ENCODE measurements at places on chromosomes 16 and 17.

DNA sequence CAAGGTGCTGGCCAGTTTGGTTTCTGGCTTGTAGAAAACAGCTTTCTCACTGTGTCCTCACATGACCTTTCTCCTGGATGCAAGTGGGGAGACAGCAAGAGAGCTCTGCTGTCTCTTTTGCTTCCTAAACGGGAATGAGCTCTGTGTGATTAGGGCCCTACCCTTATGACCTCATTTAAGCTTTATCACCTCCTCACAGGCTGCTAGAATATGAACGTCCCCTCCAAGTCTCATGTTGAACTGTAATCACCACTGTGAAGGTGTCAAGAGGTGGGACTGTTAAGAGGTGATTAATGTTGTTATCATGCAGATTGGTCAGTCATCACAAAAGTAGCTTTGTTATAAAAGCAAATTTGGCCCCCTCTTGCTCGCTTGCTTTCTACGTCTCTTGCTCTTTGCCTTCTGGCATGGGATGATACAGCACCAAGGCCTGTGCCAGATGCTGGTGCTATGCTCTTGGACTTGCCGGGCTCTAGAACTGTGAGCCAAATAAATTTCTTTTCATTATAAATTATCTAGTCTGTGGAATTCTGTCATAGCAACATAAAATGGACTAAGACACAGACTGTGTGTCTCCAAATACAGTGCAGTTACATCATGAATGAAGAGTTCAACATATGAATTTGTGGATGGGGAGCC lies 14.8 kb upstream of the POLR3E start:
- DNase-seq: no peak

- DNase-seq: no peak
Observed at GRCh38 chr17:59651346-59651745, 31.7 kb downstream of the CLTC start.

- DNase-seq: no peak
Observed at GRCh38 chr17:68812876-68813584, 142.2 kb downstream of the ABCA8 start.

- DNase-seq: no peak
Observed at GRCh38 chr16:1545044-1546040, 11.9 kb downstream of the TMEM204 start.

- no peak for DNase-seq
Observed at GRCh38 chr17:44900894-44901293, 1.6 kb upstream of the EFTUD2 start.

DNA sequence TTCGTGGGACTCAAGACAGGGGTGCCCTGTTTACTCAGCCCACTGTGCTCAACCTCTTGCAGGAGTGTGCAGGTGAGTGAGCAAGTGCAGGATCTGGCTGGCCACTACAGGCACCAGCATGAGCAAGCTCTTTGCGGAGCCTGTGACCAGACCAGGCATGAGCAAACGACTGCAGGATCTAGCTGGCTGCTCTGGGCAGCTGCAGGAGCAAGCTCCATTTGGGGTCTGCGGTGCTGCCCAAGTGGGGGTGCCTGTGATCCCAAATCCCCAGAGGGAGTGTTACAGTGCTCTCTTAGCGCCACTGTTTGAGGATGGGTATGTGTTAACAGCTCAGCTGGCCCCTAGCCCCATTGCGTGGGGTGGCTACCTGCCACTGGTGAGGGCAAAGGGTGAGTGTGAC lies 2.4 kb downstream of the USP6 start:
- no peak for DNase-seq

DNA sequence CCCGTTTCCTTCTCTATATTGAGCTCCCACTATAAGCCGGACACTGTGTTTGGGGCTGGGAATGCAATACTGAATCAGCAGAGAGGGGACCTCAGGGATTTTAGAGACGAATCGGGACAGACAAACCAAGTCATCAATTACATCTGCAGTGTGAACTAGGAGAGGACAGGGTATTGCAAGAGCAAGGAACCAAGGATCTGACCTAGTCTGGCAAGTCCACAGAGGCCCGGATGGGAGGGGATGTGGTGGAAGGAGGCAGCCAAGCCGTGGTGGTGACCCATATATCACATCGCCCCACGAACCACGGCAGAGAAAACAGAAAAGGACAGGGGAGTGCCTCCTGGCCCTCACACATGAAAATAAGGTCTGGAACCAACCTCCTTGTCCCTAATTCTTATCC lies 28.1 kb upstream of the NXPH3 start:
- no peak for DNase-seq

GRCh38 chr17:57404073-57404472 lies 147.8 kb downstream of the MSI2 start:
- DNase-seq: no peak

DNA sequence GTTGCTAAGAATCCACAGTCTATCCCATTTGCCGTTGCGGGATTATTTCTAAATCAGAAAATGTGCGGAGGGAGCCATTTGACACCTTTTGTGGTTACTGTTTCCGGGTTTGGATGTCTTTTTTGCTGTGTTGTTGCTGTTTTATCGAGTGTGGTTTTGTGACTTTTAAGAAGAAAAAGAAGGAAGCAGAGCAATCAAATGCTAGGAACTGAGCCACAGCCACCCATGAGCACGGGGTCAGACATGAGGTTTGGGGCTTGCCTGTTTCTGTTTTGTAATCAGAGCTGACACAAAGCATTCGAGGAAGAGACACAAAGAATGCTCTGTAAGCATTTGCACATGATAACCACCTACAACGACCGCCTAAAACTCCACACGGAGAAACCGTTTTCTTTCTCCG lies 53.1 kb upstream of the CHMP6 start:
- no peak for DNase-seq

GRCh38 chr17:83129676-83130075 lies 50.3 kb downstream of the METRNL start:
- DNase-seq: no peak

GRCh38 chr17:40511136-40511535 lies 9.7 kb upstream of the TNS4 start:
- no peak for DNase-seq

DNA sequence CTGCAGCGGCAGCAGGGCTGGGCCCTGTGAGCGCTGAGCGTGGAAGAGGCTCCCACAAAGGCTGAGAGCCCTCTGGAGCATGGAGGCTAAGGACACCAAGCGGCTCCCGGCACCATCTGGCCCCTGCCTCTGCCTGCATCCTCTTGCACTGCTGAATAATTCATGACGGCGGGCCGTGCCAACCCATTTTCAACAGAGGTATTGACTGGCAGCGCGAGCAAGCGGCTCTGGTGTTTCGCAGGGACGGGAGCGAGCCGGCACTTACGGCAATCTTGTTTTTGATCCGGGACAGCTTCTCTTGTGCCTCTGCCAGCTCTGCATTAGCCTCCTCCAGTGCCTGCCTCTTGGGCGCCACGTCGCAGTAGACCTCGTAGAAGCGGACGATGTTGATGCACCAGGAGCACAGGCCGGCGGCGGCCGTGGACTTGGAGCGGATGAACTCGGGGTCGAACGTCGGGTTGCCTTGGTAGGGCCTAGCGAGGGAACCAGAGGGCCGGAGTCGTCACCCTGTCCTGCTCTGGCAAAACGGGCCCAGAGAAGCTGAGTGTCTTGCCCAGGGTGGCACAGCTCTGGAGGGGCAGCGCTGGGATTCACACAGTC lies 80.4 kb downstream of the PGS1 start:
- no peak for DNase-seq
